ENCODE measurements at places on chromosomes 11 and 22. TPM values are rescaled to one million over a fixed set of nuclear protein-coding genes. Genes with fewer than 3 reads are reported as not detected.

The MYBPC3 gene
- total RNA-seq, result not detected

The TCN1 gene
- 6.6 TPM for total RNA-seq

The USH1C gene
- not detected for total RNA-seq

The SCUBE2 gene
- not detected for total RNA-seq

The SLC22A6 gene
- not detected for total RNA-seq

The CCDC89 gene
- total RNA-seq, result not detected

The OPCML gene
- total RNA-seq, result not detected

The BEST1 gene
- 0.85 TPM for total RNA-seq

The NAALADL1 gene
- 0.38 TPM for total RNA-seq

The SOX10 gene
- not detected for total RNA-seq

The TRIM77 gene
- not detected for total RNA-seq

The NXPE1 gene
- 0.45 TPM for total RNA-seq

The FOSL1 gene
- 28.7 TPM for total RNA-seq

The CASP5 gene
- not detected for total RNA-seq

The OR10S1 gene
- total RNA-seq, result not detected

The FAM89B gene
- 24.2 TPM for total RNA-seq

The SMC1B gene
- not detected for total RNA-seq

The POTEH gene
- not detected for total RNA-seq

The HEPACAM gene
- total RNA-seq, result not detected

The HTR3B gene
- total RNA-seq, result not detected

The PKP3 gene
- 102 TPM for total RNA-seq

The SCGB2A2 gene
- total RNA-seq, result not detected

- DNase-seq, result no peak
Measured at GRCh38 chr22:40805239-40805638, 13.9 kb downstream of the SLC25A17 start.

GRCh38 chr11:69215216-69215615 is 59.5 kb downstream of the SMIM38 start:
- DNase-seq, result no peak

DNA sequence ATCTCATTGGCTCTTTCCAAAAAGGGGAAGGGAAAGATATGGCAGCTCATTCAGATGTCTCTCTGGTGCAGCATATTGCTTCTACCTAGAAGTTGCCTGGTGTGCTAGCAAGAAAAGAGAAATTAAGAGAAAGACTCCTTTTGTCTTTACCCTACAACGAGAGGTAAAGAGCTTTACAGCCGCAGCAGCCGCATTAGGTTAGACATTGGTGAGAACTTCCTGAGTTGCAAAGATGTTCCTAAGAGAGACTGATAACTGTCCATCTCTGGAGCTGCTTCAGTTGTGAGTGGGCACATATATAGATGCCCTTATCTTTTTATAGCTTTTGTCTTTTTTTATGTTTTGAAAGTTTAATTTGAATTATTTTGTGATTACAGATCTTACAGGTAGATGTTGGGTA is 80.8 kb upstream of the NNMT start:
- no peak for DNase-seq

- no peak for DNase-seq
Measured at GRCh38 chr11:1488575-1489180, 2.1 kb upstream of the MOB2 start.

- no peak for DNase-seq
Measured at GRCh38 chr11:1639102-1639620, 9.6 kb downstream of the KRTAP5-5 start.

- no peak for DNase-seq
Measured at GRCh38 chr11:100182927-100183326, 504.2 kb upstream of the ARHGAP42 start.

DNA sequence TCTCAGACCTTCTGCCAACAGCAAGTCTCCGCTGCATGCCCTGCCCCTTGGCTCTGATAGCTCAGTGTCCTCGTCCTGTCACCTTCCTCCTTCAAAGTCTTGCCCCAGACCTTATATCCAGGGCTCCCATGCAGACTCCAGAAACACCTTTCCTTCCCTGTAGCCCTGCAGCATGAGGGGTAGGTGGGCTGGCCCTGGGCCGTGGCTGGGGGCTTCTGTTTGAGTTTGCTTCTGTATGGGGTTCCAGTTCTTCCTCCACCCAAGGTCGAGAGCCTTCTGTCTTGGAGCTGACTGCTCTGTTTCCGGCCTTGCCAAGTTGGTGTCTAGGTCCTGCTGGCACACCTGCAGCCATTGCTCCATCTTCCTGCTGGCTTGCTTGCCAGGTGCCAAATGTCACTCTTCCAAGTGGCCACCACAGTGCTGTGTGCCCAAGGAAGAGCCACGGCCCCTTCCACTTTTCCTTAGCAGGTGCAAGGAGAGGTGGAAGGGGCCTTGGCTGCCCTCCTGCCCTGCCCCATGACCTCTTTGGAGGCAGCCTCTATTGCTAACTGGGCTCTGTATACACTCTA is 74.8 kb upstream of the NECTIN1 start:
- DNase-seq, result no peak

DNA sequence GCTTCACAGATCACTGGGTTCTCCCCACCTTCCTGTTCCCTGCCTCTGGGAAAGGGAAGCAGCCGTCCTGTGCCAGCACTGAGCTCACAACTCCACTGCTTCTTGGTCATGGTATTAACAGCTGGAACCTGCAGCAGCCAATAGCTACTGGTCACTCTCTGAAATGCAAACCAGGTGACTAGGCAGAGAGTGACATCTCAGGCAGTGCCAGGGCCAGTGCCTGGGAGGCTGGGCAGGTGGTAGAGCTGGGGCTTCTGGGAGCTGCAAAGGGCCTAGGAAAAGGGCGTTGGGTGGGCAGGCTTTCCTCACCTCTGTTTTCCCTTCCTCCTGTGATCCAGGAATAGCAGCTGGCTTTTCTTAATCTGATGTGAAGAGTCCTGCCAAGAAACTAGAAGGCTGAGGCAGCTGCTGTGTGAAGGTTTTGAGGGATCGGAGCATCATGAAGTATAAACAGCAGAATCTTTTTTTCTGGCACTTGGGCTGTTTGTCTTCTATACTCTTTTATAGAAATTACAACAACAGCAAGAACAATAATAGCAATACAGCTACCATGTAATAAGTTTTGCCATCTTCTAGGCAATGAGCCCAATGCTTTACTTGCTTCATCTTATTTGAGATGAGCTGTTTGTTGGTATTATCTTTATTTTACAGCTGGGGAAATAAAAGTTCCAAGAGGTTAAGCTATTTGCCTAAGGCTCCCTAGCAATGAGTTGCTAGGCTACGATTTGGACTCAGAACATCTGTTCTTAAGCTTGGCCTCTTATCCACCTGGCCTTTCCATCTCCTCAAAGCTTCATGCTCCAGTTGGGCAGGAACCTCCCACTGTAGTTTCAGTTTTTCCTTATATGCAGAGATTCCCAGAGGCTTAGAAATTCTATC is 22.0 kb upstream of the CD44 start:
- no peak for DNase-seq

GRCh38 chr11:18223591-18224387 is 12.8 kb downstream of the SAA4 start:
- DNase-seq, result no peak

DNA sequence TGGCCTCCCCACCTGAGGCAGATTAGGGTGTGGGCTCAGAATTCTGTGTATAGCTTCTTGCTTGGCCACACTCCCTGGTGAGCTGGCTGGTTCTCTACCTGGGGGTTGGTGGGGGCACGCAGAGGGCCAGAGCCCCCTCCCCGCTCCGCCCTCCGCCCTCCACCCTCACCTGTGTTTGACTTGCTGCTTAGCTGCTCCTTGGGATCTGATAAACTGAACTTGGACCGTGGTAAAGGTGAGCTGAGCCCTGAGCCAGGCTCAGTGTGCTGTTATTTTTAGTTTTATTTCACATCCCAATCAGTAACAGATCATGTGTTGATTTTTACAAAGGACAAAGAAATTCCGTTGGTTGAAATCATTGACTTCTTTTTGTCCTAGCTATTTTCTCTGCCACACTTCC is 2.0 kb downstream of the OVOL1 start:
- no peak for DNase-seq

- DNase-seq, result no peak
Measured at GRCh38 chr11:61702701-61703312, 22.6 kb downstream of the DAGLA start.

DNA sequence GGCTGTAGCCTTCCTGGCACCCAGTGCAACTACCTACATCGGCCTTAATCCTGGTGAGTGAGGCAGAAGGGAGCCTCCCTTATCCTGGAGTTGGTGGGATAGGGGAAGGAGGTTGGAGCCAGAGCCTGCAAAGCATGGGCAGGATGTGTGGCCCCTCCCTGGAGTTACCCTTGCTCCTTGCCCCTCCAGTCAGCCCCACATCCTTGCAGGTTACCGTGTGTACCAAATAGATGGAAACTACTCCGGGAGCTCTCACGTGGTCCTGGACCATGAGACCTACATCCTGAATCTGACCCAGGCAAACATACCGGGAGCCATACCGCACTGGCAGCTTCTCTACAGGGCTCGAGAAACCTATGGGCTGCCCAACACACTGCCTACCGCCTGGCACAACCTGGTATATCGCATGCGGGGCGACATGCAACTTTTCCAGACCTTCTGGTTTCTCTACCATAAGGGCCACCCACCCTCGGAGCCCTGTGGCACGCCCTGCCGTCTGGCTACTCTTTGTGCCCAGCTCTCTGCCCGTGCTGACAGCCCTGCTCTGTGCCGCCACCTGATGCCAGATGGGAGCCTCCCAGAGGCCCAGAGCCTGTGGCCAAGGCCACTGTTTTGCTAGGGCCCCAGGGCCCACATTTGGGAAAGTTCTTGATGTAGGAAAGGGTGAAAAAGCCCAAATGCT is 3.9 kb downstream of the SMPD1 start:
- no peak for DNase-seq

GRCh38 chr11:30285416-30286121 is 37.3 kb upstream of the ARL14EP start:
- DNase-seq, result no peak

DNA sequence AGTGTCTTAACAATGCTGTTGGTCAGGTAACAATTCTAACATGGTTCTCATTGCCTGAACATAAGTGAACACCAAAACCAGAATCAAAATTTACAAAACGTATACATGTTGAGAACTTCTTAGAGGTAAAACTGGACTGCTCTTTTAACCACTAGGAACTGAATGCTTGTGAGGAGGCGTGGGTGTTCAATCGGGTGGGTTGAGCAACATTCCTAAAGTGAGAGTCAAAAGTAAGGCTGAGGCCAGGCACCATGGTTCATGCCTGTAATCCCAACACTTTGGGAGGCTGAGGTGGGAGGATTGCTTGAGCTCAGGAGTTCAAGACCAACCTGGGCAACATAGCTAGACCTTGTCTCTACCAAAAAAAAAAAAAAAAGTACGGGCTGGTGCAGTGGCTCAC is 11.5 kb downstream of the PPME1 start:
- DNase-seq, result no peak

DNA sequence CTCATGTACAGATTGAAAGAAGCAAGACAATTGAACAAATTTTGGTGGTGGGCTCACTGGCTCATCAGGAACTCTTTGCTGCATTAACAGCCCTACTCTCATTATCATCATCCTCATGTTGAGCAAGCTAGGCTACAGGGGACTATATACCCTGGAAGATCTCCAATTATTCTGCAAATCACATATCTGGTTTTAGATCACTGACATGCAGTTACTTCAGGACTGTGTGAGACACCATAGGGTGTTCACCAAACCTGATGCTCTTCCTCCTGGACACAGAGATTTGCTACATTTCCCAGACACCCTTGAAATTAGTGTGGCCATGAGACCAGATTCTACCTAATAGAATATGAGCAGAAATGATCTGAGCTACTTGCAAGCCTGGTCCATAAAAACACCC is 23.0 kb upstream of the ME3 start:
- DNase-seq, result no peak

DNA sequence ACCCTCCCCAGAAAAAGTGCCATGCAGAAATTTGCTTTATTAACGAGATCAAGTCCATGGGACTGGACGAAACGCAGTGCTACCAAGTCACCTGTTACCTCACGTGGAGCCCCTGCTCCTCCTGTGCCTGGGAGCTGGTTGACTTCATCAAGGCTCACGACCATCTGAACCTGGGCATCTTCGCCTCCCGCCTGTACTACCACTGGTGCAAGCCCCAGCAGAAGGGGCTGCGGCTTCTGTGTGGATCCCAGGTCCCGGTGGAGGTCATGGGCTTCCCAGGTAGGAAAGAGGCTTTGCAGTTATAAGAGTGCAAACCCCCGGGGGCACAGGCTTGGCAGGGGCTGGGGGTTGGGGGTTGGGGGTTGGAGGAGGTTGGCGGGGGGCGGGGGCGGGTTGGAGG is 4.2 kb downstream of the APOBEC3H start:
- no peak for DNase-seq

DNA sequence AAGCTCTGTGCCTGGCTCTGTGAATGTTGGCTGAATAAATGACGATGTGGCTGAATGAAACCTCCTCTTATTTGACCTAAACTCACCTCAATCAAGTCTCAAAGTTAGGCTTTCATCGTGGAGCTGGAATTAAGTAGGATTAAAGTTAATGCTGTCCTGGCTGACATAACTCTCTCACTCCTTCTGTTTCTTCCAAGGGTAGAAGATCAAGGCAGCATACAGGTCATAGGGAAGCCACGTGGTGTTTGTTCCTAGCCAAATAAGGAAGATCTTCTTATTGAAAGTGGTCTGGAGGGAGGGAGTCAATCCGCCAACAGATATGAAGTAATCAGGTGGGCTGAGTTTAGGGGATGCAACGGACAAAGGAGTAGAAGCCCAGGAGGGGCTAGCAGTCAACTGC is 59.5 kb downstream of the TRIM29 start:
- DNase-seq, result no peak

GRCh38 chr22:46867106-46867505 is 104.7 kb downstream of the TBC1D22A start:
- DNase-seq, result no peak

DNA sequence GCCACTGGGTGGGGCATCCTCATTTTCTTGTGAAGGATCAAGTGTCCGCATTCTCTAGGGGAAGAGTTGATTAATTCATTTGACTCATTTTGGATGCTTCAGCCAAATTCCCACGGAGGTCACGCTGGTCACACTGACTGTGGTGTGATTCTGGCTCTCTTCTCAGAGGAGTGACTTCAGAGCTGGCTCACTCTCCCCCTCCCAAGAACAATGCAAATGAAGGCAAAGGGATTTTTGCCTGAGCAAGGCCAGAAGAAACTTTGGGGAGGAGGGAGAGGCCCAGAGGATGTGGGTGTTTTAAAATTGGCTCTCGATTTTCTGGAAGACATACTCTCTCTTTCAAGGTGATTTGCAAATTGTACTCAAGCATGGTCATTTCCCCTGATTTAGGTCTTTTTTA is 51.1 kb upstream of the LMO2 start:
- DNase-seq, result no peak

DNA sequence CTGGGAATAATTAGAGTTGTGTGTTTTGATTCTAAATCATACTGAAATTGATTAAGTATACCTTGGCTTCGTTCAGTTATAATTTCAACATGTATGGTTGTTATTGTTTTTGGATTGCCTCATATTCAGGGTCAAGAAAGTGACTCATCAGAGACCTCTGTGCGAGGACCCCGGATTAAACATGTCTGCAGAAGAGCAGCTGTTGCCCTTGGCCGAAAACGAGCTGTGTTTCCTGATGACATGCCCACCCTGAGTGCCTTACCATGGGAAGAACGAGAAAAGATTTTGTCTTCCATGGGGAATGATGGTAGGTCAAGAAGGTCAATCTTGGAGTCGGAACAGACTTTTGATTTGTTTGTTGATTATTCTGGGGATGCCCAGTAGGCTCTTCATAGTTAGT is 40.4 kb downstream of the KMT2A start:
- no peak for DNase-seq

GRCh38 chr11:69931994-69932910 is 113.0 kb upstream of the FGF3 start:
- DNase-seq, result no peak

GRCh38 chr11:83054001-83054400 is 17.7 kb downstream of the RAB30 start:
- no peak for DNase-seq
